ENCODE measurements at places on chromosomes 7 and 10.

GRCh38 chr10:88108115-88108610 lies 244.7 kb downstream of the PTEN start:
- no peak for DNase-seq

- DNase-seq: no peak
Measured at GRCh38 chr10:71978988-71979691, 14.9 kb downstream of the CHST3 start.

DNA sequence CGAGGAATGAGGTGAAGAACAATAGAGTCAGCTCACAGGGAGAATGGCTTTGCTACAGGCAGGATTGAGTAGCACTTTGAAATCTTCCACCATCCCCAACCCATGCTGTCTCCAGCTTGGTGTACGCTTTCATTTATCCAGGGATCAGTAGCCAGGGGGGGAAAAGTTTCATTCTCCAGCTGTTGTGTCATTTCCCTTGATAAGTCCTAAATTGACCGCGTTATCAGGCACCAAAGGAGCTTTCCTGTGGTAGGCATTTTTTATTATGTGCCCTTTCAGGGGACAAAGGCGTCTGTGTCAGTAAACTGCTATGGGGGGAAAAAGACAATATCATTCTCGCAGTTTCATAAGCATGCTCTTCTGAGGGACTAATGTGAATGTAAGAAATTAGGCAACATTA lies 106.6 kb upstream of the YAE1 start:
- no peak for DNase-seq

DNA sequence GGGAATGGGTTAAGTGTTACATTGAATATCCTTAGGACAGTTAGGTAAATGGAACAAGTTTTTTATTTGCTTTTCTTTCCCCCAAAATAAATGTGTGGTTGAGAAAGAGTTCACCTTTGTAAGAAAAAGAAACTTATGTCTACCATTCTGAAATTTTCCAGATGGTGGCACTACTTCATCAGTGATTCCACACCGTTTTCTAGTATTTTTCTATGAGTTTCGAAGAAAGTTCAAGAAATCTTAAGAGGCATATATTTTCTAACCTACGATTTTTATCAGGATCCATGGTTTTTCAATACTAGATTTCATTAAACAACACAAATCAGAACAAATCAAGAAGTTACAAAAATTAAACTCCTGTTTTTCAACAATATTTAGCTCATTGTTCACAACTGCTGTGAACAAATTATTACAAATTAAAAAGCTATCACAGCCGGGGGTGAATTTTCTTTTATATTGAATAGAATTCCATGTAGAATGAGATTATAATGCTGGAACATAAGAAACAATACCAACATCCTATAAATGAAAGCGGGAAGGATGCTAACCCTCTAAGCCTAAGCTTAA lies 163.1 kb upstream of the NPVF start:
- no peak for DNase-seq

DNA sequence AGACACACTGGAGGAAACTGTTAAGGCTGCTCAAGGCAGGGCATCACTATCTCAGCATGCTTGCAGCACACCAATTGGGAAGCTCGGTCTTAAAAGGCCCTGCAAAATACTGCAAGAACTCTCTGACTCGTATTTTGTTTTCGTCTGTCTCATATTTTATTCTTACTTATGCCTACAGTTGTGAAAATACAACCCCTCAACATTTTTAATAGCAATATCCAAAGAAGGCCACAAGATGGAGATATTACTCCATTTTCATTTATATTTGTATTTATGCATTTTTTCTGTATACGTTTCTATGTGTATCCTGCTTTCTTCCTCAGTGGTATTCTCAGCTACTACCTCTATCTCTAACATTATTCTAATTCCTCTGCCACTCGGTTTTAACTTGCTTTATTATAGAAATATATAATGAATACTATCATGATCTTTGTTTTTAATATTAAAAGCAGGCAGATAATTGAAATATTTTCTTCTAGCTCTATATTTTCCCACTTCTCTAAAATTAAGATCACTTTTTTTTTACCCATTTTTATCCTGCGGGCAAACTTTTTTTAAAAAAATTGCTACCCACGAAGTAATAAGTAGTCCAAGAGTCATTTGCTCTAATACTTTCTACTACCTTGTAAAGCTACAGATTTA lies 10.0 kb downstream of the DNAJC1 start:
- DNase-seq: no peak

- DNase-seq: no peak
Measured at GRCh38 chr7:14760730-14761478, 141.6 kb downstream of the DGKB start.

- no peak for DNase-seq
Measured at GRCh38 chr10:115706488-115707076, 566.4 kb downstream of the GFRA1 start.

GRCh38 chr10:78570633-78571235 lies 498.0 kb upstream of the ZMIZ1 start:
- no peak for DNase-seq

DNA sequence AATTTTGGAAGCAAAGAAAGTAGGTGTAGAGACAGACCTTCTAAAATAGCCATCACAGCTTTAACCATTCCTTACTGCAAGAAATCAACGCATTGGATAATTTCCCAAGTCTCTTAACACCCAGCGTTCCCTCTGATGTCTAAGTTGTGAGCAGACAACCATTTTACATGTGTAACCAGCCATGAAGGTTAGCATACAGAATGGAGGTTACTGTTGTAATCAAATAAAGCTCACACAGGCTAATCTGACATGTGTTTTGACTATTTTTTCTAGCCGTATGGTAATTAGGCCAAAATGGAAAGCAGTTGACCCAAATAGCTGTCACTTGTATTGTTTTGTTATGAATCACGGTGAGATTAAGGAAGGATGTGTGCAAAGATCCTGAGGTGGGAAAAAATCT lies 336.4 kb downstream of the RNLS start:
- DNase-seq: no peak

DNA sequence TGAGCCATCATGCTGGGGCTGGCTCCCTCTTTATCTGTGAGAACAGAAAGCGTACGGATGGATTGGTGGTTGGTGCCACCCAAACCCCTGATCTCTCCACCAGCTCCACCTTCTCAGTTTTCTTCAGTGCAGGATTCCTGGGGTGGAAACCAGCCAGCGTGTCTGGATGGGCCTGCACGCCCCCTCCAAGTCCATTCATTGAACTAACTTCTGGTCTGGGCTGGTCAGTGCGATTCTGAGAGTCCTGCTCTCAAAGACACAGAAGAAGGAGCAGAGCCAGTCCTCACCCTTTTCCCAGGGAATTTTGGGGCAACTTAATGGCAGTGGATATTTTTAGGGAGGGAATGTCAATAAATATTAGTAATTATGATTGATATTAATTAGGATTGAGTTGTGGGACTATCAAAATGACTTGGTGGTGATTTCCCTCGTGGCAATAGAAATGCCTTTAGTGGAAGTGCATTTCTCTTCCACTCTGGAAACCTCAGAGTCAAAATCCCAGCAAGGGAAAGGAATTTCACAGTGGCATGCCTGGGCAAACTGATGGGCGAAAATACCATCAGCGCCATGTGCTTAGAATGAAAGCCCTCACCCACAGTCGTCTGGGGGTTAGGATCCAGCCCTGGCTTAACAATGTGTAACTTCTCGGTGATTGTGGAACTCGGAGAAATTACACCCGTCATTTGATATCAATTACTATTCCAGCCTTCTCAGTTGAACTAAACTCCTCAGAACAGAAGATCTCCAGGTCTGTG lies 69.3 kb upstream of the EEPD1 start:
- DNase-seq: no peak

GRCh38 chr7:42642699-42643098 lies 269.2 kb downstream of the C7orf25 start:
- no peak for DNase-seq

DNA sequence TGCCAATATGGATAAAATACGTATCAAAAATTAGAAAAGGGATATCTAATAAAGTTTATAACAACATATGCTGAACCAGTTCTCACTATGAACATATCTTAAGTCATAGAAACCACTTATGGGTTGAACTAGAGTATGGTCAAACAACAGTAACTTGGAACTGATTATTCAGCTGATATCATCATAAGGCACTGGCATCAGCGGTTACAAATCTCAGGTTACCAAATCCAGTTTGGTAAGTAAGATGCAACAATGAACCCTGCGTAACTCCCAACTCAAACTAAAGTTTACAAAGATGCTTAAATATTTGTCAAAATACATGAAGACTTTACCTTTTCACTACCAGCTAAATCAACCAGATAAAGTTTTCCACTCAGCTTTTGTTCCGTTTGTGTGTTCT lies 19.3 kb downstream of the KIF5B start:
- DNase-seq: no peak

GRCh38 chr7:2048006-2048405 lies 184.7 kb downstream of the MAD1L1 start:
- DNase-seq: no peak

GRCh38 chr7:135879233-135879632 lies 97.9 kb downstream of the MTPN start:
- DNase-seq: no peak

- DNase-seq: no peak
Measured at GRCh38 chr10:25457552-25457951, 282.8 kb downstream of the GPR158 start.

DNA sequence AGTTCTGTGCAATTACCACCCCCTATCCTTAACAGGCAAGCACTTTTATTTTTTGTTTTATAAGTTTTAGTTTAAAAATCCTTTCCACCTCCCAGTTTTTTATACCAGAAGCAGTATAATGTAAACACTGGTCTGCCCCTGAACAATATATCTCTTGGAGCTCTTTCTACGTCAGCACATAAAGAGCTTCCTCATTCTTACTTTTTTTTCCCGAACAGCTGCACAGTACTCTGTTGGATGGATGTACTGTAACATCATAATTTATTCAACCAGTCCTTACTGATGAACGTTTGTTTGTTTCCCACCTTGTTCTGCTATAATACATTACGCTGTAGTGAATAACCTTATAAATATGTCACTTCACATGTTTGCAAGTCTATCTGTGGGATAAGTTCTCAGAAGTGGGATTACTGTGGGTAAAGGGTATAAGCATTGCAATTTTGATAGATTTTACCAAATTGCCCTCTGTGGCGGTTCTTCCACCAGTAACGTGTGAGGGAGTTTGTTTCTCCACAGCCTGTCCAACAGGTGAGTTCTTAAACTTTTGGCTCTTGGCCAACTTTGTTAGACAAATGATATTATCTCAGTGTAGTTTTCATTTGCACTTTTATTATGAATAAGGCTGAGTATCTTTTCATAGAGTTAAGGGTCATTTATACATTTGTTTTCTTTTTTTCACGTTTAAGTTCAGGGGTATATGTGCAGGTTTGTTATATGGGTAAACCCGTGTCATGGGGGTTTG lies 32.8 kb downstream of the ADRA2A start:
- no peak for DNase-seq

DNA sequence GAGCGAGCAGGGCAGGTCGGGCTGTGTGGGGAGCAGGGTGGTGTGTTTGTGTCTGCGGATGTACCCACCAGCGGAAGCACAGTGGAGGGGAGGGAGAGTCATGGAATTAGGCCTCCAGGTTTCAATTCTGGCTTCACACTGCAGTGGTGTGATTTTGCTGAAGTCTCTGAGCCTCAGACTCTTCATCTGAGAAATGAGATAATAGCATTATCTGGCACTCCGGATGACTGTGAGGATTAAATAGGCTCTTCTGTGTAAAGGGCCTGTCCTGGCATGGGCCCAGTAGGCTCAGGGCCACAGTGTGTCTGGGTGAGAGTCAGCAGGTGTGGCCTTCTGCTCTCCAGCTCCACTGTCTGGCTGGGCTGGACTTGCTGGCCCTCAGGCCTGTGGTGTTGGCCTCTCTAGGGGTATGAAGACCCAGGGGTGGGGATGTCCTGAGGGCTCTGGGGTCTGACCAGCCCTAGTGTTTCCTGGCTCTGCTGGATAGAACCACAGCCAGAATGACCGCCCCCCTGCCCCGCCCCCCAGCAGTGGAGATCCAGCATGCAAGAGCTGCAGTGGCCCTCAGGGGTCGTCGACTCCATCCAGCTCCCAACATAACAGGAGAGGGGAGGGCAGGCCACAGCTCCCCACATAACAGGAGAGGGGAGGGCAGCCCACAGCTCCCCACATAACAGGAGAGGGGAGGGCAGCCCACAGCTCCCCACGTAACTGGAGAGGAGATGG lies 178.6 kb downstream of the RPS24 start:
- no peak for DNase-seq

DNA sequence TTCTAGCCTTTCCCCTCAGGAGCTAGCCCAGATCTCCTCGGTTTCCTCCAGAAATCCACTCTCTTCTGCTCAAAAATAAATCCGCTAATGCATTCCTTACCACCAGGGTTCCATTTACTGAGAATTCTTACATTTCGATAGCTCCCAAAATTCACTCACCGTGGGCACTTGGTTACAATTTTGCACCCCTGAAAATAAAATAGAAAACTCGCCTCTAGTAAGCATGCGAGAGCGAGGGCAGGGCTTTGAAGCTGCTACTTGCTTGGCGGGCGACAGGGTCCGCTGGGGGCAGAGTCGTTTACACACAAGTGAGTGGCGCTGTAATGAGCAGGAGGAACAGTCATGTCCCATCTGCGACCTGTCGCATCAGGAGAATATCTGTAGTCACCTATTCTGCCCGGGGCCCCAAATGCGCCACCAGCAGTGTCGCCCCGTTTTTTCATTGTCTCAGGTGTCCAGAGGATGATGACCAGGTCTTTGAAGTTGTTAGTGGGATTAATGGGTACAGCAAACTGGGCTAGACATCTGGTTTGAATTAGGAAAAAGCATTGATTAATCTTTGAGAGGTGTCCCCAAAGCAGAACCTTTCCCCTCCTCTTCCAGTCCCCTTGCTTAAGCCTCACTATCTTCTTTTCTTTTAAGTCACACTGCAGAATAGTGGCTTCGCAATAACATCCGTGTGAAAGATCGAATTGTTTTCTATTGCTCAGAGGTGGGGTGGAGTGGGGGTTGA lies 1.2 kb upstream of the MEOX2 start:
- no peak for DNase-seq

DNA sequence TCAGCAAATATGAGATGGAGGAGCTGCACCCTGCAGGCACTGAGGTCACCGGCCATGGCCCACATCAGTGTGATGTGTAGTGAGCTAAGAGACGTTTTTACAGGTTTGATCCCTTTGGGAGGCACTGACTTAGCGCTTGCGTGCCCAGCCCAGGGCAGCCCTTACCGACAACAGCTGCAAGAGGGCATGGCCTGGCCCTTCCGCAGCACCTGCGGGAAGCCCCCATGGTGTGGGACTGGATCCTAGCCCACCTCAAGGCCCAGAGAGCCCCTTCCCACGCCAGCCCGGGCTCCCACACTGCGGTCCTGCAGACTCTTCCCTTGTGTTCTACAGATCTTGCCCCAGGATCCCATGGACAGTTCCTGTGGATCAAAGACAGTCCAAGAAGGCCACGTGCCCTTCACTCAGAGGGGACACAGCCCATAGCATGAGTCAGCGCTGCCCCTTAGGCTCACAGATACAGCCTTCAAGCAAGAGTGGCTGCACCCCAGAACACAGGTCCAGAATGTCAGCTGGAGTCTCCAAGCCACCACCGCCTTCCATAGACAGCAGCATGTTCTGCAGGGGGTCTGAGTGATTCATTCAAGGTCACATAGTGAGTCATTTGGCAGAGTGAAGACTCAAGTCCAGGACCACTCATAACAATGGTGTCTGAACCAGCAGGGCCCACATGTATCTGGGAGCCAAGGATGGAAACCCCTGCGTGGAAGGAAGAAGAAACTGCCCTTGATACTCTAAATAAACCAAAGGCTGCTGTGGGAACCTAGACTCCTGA lies 25.4 kb downstream of the TLL2 start:
- no peak for DNase-seq

Data from effector CD8-positive, alpha-beta T cell (primary cell).